Epithelial cell of proximal tubule (primary cell): ENCODE measurements at places on chromosomes 16 and 17.

- no peak for DNase-seq
These were observed 85.3 kb upstream of the PLCG2 start for GRCh38 chr16:81693744-81694303.

GRCh38 chr16:46975908-46976470 is 2.5 kb upstream of the DNAJA2 start:
- DNase-seq = no peak

DNA sequence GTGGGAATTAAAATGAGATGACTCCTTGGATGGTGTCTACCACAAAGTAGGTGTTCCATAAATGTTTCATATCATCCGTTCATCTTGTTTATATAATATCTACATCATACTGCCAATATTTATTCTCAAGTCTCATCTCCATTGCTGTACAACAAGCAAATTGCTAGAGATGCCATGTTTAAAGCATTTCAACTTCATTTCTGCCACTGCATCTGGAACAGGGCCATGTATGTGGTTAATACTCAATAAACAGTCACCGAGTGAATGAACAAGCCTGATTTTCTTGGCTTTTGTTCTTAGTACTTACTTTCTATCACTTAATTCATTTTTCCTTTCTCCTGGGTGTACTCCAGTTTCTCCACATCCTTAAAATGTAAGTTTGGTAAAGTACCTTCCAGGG is 107.6 kb downstream of the KCNJ2 start:
- no peak for DNase-seq

DNA sequence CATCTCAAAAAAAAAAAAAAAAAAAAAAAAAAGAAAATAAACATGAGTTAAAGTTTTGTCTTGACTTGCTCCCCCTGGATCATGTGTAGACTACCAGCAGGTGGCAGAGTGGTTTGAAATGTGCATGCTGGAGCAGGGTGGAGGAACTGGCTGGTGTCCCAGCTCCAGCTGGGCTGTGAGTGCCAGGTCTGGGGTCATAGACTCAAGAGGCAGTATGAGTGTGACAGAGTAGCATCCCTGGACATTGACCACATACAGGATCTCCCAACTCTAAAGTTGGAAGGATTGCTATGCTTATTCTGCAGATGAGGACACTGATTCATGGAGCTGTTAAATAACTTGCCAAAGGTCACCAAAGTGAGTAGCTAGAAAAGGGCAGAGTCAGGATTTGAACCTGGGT is 198.0 kb upstream of the MPHOSPH6 start:
- no peak for DNase-seq

GRCh38 chr16:22685459-22685830 is 128.5 kb upstream of the HS3ST2 start:
- DNase-seq = no peak

GRCh38 chr17:27368151-27368795 is 74.4 kb downstream of the WSB1 start:
- no peak for DNase-seq
